ENCODE measurements at places on chromosomes 12 and 14.

- DNase-seq = no peak
These were observed 128.7 kb upstream of the RAP1B start for GRCh38 chr12:68482014-68482413.

- DNase-seq = no peak
These were observed 62.1 kb downstream of the SCAF11 start for GRCh38 chr12:45928309-45928708.

GRCh38 chr12:50786498-50787231 lies 22.8 kb downstream of the ATF1 start:
- no peak for DNase-seq

DNA sequence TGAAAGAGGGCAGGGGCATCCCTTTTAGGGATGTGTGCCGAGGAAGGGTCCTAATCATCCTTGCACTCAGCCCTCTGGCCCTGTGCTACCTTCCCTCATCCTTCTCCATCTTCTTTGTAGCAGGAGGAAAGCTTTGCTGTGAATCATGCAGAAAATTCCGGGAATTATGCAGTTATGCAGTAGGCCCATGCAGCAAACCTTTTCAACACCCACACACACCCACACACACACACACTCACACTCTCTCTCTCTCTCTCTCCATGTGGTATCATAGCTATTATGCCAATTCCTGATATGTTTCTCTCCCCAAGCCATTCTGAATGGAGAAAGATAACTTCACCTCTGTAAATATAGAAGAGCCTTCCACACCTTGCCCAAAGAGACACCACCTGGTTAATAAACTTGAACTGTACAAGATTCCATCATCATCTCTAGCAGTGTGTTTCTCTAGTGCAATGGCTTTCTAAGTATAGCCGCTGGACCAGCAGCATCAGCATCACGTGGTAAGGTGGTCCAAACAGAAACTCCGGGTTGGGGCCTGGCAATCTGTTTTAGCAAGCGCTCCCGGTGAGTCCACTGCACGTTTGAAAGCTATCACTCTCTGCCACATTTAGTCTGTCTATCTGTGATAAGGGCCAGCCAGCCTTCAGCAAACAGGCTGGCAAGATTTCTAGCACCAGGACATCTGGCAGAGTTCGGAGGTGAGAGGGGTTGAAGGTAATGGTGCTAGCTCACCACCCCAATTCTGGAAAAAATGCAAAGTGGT lies 57.6 kb downstream of the MDM2 start:
- no peak for DNase-seq

DNA sequence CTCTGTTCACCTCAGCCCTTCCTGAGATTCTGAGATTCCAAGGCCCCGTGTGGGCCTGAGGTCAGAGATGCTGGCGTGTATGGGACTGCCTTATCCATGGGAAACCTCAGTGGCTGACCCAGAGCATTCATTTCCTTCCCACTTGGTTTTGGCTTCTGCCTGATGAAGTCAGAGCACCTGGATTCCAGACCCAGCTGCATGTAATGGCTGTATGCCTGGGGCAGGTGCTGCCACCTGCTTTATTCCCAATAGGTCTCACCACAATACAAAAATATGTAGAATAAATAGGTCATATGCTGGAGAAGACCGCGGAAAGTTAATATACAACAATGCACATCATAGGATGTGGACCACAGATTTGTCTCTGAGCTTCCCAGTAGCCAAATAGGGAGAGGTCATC lies 25.6 kb downstream of the FIGNL2 start:
- DNase-seq = no peak

GRCh38 chr12:27602516-27602915 lies 78.5 kb downstream of the PPFIBP1 start:
- no peak for DNase-seq
